ENCODE measurements at places on chromosomes 7 and 10.

- peak; percentile 40 for DNase-seq
These were observed 870 bp downstream of the FZD1 start for GRCh38 chr7:91264924-91265681.

GRCh38 chr7:73483171-73483570, 38.9 kb downstream of the BAZ1B start:
- no peak for DNase-seq

- DNase-seq, result no peak
These were observed 2.8 kb downstream of the EMX2 start for GRCh38 chr10:117545141-117546019.

- DNase-seq, result no peak
These were observed 14.1 kb downstream of the ZNF467 start for GRCh38 chr7:149759093-149759860.

DNA sequence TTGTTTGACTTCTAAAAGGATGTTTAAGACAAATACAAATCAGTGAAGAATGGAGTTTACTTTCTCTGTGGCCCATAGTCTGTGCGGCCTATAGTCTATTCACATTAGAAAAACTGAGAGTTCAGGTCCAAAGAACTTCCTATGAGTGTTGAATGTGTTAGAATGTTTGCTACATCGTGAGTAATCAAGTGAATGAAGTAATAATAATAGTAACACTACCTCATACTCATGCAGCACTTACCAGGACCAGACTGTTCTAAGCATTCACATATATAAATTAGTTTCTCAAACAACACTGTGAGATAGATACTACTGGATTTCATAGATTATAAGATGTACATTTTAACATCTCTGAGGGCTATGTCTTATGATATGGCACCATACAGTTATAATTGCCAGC, 70.4 kb downstream of the RALA start:
- no peak for DNase-seq

- peak; percentile 63 for DNase-seq
These were observed 116.0 kb upstream of the FZD8 start for GRCh38 chr10:35758076-35758475.

- peak; percentile 94 for DNase-seq
These were observed 13.1 kb upstream of the ZMIZ2 start for GRCh38 chr7:44735403-44736165.

DNA sequence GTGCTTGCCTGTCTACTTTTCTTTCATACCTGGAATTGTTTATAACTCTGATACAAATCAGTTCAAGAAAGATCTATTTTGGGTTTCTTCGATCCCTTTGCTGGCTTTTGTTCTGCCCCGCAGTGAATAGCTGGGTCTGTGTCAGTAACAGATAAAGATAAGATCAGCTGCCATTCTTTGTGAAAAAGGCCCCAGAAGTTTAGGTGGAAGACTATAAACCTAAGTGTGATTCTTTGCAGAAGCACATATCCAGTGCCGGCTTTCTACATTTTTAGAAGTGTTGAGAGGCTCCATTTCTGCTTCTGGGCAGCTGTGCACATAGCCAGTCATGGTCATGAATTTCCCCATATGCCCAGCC, 686.4 kb upstream of the C7orf33 start:
- no peak for DNase-seq

- no peak for DNase-seq
These were observed 40.4 kb downstream of the CAMK2B start for GRCh38 chr7:44284881-44285541.

DNA sequence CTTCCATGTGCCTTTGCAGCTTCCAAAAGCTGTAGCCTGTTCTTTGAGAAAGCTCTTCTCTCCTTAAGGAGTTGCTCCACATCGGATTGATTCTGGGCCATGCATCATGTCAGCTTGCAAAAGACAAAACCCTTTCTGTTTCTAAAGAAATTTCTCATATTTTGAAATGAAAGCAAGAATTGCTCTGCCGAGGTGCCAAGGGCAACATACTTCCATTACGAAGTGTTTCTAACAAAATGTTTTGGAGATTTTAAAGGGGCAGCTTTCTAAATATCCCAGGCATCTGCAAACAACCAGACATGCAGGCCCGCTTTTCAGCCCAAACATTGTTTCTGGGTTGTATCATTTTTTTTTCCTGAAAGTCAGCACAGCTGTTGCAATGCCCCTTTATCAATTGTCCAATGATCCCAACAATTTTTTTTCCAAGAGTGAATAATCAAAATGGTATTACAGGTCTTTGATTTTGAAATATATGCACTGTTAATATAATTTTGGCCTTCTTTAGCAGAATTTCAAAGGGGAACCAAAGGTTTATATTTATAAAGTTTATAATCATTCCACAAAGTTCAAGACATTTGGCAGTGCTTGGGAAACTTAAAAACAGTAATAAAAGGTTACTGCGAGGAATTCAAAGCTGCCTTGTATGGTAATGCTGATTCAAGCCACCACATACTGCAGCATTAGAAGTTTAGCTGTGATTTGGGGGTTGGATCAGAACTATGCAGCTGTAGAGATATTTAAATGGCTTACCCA, 61.0 kb downstream of the TES start:
- peak; percentile 49 for DNase-seq

GRCh38 chr10:34434119-34434594, 380.9 kb downstream of the PARD3 start:
- peak; percentile 78 for DNase-seq

DNA sequence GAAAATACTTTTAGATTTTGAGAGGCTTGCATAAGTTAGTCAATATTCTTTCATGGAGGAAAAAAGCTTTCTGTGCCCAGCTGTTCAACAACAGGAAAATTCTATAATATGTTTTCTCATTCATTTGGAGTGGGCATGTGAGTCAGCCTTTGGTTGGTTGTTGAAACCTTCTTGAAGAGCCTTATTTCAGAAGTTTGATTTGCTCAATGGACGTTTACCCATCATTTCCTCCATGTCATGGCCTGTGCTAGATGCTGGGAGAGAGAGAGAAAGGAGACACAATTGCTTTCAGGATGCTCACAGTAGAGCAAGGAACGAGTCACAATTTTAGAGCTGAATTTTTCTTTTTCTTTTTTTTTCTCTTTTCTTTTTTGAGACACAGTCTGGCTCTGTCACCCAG, 181.7 kb downstream of the PRKCQ start:
- DNase-seq, result no peak

GRCh38 chr7:16135658-16136057, 285.7 kb downstream of the CRPPA start:
- no peak for DNase-seq

DNA sequence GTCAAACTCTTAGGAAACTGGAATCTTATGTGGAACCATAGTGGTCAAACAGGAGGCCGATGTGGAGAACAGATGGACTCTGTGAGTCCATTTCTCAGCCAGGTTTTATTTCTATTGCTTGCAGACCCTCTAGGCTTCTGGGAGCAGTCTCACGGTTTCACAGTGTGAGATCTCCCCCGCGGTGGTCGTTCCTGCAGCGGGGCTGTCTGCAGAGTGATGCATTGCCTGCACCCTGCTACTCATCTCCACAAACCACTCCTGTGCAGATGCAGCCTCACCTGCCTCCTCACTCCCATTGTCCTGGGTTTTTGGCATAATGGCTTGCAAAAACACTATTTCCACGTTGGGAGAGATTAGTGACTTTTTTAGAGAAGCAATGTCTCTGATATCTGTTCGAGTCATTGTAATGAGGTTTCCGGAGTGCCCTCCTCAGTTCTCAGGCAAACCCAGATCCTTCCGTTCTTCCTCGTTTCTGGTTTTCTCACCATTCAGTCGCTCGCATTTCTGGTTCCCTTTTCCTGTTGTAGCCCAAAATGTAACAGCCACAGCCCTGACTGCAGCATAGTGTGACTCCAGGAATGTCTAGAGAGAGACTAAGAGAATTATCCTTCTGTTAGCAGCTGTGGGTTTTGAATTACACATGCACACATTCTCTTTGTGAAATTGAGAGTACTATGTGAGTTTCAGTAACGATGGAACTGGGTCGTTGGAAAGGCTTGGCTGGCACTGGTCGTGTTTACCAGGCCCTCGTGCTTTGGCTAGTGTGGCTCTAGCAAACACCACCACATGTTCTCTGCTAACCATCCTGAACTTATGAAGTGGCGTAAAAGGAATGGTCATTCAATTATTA, 30.2 kb downstream of the ACADSB start:
- DNase-seq, result no peak

GRCh38 chr10:63409465-63410027, 56.2 kb downstream of the JMJD1C start:
- no peak for DNase-seq

GRCh38 chr10:7507887-7508726, 97.3 kb upstream of the SFMBT2 start:
- DNase-seq, result no peak

- no peak for DNase-seq
These were observed 126.3 kb downstream of the SNX10 start for GRCh38 chr7:26417911-26418413.

DNA sequence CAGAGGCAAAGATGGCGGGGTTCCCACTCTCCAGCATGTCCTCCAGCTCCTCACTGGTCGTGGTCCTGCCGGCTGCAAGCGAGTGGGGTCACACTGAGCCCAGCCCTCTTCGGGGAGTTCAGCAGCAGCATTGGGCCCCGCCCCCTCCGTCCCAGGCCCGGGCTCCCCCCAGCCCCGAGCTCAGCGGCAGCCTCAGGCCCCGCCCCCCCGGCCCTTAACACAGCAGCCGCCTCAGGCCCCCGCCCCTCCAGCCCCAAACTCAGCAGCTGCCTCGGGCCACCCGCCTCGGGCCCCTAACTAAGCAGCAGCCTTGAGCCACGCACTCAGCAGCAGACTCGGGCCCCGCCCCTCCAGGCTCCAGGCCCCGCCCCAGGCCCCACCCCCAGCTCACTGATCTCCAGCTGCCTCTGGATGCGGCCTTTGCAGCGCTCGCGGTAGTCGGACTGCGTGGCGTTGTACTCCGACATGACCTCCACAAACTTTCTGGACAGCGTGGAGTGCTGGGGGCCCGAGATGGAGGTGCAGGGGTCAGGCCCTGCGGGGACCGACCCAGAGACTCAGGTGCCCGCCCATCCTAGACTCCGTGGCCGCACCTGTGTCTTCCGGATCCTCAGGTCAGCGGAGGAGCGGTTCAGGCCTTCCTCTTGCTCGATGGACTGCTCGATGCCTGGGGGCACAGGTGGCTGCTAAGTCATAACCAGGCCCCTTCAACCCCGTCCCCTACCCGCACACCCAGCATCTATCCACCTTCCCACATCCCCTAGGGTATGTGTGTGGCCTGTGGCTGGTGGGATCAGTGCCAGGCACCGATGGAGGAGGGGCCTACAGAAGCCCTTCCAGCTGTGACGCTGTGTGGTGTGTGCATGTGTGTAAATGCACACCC, 15.5 kb downstream of the STX1A start:
- no peak for DNase-seq

GRCh38 chr7:152564656-152565250, 111.2 kb downstream of the XRCC2 start:
- DNase-seq, result no peak

DNA sequence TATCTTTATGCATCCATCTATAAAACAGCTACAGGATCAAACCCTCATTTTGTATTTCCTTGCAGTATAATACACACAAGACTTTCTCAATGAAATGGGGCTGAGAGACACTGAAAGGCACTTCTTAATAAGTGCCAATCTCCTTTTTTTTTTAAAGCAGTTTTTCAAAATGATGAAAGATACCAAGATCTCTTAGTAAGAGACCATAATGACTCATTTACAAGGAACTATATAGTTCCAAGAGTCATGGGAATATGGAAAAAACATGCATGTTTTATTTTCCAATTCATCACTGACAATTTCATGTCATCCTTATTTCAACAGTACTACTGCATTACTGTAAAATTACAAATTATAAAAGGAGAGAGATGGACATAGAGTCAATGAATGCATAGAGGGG, 973.7 kb downstream of the GATA3 start:
- no peak for DNase-seq

- peak; percentile 53 for DNase-seq
These were observed 19.1 kb downstream of the DNAJB12 start for GRCh38 chr10:72335394-72336258.

- no peak for DNase-seq
These were observed 94.6 kb upstream of the RNF32 start for GRCh38 chr7:156545979-156546378.

DNA sequence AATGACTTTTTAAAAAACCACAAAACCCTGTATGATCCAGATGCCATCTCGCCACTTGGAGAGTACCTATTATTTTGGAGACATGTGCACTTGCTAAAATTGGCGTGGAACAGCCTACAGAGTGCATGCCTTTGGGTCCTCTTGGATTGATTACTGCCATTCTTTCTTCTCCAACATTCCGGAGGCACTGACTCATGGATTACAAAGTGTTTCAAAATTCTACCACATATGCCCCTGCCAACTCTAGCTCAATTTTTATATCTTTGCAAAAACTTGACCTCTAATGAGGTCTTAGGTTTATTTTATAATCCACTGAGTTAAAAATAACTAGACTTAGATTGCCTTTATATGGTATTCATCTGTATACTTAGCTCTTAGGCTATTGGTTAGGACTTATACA, 55.8 kb upstream of the KIF5B start:
- peak; percentile 25 for DNase-seq

GRCh38 chr10:31770307-31770902, 158.2 kb downstream of the ARHGAP12 start:
- no peak for DNase-seq

DNA sequence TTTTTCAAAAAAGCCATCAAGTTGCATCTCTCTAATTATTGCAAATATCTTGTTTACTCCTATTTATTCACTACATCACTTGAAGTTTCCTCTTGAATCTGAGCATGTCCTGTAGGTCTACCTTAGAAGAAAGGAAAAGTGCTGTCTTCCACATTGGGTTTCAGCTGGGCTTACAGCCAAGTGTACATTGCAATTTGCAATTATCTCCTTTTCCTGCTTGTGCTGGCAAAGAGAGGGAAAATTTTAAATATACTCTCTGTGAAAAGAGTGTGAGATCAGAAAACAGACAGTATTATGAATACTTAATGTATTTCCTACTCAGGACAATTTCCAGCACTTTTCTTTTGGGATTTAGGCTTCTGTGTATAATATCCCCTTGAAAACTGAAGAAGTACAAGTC, 839.7 kb downstream of the CNTNAP2 start:
- DNase-seq, result no peak

- DNase-seq, result no peak
These were observed 143.3 kb downstream of the SLC25A13 start for GRCh38 chr7:96178581-96178980.

GRCh38 chr7:23945472-23945871, 235.5 kb downstream of the STK31 start:
- DNase-seq, result no peak

Measured in skeletal muscle cell (primary cell).